Amniotic epithelial cell (primary cell): ENCODE measurements at places on chromosomes 4 and X.

DNA sequence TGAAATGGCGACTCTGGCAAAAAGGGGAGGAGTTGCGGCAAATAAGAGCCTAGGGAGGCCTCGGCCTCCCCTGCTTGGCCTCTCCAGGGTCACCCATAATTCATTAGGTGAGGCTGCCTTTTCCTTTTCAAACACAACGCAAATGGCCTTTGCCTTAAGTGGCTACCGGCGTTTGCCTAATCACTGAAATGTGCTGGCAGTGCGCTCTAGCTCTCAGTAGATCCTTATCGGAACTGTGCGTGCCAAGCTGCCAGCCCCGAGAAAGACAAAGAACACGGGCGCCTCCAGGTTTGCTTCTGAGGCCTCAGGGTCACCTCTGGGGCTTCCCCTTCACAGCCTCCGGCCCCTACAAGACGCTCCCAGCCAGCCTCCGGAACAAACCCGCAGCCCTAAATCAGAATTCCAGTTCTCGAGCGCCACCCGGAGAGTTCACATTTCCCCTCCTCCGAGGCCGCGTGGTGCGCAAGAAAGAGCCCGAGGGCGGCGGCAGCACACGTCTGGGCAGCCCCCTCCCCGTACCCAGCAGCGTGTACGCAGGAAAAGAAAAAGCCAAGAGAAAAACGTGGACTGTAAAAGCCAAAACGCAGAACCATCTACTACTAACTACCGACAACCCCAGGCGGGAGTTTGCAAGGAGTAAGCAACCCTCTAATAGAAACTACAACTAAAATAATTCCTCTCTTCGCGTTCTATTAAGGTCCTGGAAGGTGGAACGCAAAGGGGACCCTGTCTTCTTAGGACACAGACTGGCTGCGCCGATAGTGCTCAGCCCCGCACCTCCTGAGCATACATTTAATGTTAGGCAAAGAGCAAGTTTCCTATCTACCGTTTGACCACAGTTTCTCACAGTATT is 76.5 kb upstream of the BCOR start:
- peak; percentile 62 for DNase-seq

DNA sequence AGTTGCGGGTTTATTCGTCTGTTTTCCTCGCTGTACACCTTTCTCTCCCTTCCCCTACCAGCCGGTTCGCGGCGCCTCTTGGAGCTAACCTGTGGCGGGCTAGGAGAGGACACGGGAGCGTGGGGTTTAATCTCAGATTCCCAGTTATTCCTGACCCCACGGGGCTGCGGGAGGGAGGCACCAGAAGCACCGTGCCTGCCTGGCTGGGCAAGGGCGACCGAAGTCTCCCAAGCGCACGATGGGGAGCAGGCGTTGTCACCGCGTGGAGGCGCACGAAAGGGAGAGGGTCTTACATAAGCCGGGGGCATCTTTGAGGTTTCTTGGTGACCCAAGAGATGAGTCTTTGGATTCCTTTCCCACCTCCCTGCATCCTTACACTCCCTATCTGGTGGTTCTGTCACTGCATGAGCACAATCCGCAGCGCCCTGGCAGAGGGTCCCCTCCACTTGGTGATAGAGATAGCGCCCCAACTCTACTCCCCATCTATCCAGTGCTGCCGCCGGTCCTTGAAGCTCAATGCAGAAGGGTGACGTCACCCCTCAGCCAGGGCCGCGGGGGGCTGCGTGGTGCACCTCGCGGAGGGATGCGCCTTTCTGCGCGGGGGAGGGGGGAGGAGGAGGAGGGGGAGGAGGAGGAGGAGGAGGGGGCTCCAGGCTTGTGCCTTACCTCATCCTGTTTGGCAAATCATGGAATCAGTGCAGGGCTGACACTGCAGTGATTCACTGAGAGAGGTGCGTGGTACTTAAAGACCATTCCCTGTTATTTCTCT is 793 bp downstream of the TSPAN7 start:
- no peak for DNase-seq

GRCh38 chrX:16678689-16679088 is 28.7 kb downstream of the S100G start:
- peak; percentile 45 for DNase-seq

DNA sequence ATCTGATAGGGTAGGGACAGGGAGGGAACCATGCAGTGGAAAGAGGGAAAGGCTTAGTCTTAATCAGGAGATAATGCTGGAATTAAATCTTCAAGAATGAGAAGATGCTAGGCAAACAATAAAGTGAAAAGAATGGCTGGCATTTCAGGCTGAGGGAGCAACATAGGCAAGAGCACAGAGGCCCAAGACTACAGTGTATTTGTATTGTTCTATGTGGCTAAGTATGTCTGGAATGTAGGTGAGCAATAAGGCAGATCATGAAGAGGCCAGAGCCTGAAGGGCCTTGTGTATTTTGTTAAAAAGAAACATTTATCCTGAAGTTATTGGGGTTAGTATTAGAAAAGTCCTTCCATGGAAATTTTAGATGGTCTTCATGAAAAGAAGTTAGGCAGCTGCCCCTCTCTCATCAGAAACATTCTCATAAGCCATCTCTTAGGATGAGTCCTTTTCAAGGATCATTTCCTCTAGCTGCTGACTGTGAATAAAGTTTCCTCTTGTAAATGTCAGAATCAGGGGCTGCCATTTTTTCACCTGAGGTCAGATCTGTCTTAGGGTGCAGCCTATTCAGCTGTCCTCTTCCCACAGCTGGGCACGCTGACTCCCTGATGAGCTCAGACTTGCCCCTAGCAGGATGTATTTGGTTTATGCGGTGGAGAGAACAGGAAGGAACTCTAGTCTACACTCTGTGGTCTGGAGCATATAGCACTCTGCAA is 46.3 kb downstream of the ATP10D start:
- peak; percentile 83 for DNase-seq

DNA sequence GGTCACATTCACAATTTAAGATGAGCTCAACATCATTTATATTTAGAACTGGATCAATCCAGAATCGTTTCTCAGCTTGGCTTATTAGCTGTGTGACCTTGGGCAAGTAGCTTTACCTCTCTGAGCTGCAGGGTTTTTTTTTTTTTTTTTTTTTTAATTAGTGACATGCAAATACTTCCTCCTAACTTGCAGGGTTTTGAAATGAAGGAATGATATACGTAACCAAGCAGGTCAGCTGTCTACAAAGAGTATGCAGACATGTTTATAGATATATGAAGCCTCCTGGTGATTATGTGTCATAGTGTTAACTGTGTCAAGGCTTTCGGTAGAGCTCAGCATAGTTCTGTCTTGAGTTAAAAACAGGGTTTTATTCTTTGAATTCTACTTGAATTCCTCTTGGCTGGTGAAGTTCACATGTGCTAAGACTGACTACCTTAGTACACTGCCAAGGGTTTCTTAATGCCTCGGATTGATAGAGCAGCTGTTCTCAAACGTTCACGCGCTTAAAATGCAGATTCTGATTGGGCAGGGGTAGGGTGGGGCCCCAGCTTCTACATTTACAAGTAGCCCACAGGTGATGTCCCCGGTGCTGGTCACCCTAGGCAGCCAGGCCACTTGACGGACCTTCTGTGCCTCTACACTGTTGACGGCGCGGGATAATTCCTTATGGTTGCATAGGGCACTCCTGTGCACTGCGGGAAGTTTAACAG is 654 bp upstream of the STS start:
- peak; percentile 18 for DNase-seq

DNA sequence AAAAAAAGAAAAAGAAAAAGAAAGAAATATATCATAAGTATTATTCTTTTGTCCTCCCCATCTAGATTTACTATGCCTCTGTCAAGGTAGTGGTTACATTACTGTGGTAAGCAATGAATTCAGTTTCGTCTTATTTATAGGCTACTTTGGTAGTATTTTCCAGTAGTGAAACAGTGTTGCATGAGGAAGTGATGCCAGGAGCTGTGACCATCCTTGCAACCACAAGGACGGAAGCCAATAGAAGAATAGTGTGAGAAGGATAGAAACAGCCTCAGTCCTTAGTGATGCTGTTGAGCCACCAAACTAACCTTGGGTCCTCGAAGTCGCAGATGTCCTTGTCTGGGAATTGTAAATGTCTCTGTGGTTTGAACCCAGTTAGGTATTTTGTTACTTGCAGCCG is 328.5 kb downstream of the PPP3CA start:
- DNase-seq = no peak

DNA sequence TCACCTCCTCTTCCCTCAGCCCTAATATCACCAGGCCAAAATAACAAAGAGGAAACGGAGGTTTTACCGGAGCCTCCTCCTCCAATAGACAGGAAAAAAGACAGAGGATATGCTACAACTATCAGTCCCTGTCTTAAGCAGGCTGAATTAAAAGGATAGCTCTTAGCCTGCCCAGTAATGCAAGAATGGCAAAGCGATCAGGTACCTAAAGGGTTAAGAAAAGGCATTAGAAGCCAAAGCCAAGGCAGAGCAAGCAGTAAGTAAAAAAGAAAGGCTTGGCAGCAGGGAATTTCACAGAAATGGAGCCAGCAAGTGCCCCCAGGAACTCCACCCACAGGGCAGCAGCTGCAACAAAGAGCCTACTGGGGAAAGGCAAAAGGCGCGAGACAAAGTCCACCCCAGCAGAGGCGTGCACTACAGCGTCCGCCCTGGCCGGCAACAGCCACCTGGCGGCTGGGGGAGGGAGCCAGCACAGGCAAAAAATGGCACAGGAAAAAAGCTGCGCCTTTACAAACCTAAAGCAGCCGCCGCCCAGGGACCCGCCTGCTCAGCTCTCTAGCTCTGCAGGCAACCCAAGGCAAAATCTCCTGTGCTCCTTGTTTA is 220.6 kb upstream of the ZC4H2 start:
- DNase-seq = no peak

DNA sequence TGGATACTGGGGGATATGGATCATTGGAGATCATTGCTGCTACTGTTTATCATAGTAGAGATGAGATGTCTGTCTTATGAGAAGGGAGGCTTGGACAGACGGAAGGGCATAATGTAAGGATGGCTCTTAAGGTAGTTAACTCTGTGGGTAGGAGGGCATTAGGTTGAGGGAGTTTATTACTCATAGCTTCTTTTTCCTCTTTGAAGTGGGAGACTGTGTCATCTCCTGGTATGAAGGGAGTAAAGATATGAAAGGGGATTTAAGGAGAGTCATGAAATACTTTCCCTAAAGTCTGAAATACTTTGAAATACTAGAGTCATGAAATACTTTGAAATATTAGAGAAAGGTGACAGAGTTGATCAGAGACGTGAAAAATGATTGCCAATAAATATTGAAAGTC is 255.5 kb upstream of the PITX2 start:
- peak; percentile 86 for DNase-seq

DNA sequence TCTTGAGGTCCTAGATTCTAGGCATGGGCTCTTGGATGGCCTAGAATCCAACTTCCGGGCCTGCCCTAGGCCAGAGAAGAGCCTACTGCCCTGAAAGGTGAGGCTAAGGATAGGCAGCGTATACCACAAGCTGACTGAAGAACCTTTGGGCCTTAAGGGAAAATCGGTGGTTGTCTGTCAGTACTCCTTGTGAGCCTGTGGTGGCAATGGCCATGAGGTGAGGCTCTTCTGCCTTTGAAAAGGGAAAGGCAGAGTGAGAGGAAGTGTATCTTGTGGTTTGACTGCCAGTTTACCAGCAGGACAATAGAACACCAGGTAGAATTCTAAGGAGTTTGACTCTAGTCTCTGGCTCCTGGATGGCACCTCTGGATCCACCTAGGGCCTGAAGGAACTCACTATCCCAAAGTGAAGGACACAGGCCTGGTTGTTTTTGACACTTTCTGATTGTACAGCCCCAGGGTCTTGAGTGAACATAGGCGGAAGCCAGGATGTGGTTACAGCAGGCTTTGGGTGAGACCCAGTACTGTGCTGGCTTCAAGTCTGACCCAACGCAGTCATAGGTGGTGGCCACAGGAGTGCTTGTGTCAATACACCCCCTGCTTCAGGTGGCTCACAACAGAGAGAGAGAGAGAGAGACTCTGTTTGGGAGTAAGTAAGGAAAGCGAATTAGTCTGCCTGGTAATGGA is 20.9 kb downstream of the ITIH6 start:
- DNase-seq = no peak

DNA sequence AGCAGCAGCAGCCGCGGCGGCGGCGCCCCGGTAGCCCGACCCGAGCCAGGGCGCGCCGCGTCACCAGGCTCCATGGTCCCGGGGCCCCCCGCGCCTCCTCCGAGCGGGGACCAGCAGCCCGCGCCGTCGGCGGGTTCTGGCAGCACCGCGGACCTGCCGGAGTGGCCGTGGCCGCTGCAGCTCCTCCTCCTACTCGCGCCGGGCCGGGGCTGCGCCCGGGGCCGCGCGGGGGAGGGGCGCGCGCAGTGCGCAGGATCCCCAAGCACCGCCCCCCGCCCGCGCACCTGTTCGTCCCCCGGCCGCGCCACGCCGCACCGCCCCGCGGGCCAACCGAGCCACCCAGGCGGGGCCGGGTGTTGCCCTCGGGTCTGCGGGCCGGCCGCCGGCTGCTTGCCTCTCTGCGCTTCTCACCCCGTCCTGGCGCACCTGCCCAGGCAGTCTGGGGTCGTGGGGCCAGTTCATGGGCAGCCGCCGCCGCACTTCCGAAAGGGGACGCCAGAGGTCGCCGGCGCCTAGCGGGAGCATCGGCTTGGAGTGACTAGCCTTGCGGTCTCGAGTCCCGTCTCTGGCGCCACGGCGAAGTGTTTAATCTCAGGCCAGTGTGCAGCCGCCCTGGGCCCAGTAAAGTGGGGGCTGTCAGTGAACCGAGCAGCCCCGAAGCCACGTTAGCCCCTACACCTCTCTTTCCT is at the start of gene SLC9A7:
TSS of gene SLC9A7 (minus strand) at position 163 of the 689 bp plus-strand sequence. CDS start at position 74, 89 bp downstream.
- DNase-seq = peak; percentile 33

DNA sequence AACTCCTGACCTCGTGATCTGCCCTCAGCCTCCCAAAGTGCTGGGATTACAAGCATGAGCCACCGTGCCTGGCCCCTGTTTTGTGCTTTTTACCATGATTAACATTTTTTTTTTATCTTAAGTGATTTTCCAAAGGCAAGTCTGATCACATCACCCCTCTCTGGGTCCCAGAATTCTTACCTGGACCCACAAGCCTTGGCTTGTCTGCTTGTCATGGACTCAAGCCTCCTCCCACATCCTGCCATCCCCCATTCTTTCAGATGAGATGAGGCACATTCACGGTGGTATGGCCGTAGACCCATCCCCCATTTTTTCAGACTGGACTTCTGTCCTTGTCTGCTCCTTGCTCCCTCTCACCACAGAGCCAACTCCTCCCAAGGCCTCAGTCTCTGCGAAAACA is 55.3 kb downstream of the APLN start:
- DNase-seq = no peak

DNA sequence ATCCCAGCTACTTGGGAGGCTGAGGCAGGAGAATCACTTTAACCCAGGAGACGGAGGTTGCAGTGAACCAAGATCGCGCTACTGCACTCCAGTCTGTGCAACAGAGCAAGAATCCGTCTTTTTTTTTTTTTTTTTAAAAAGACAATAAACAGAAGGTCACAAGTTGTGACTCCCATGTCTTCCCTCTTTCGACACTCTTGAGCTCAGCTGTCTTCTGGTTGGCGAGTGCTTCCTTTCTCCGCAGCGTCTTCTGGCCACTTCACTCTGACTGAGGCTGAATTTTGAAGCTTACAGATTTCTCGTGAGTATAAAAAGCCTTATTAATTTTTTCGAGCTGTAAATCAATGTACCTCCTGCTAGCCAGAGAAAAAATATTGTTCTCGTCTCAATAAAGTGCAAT is 124.9 kb downstream of the STOX2 start:
- DNase-seq = no peak
